ENCODE measurements at places on chromosomes 16 and 17.

DNA sequence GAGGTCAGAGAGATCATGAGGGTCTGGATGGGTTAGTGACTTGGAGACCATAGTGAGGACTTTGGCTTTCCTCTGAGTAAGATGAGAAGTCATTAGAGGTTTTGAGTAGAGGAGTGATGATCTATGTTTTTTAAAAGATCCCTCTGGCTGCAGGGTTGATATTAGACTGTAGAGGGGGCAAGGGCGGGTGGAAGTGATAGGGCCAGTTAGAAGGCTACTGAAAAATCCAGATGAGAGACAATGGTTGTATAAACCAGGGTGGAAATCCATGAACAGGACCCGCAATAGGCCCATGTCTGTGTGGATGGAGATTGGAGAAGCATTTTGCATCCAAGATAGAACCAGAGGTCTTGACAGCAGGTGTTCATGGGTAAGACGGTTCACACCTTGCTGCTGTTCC, 9.8 kb downstream of the ITGAL start:
- DNase-seq = no peak

DNA sequence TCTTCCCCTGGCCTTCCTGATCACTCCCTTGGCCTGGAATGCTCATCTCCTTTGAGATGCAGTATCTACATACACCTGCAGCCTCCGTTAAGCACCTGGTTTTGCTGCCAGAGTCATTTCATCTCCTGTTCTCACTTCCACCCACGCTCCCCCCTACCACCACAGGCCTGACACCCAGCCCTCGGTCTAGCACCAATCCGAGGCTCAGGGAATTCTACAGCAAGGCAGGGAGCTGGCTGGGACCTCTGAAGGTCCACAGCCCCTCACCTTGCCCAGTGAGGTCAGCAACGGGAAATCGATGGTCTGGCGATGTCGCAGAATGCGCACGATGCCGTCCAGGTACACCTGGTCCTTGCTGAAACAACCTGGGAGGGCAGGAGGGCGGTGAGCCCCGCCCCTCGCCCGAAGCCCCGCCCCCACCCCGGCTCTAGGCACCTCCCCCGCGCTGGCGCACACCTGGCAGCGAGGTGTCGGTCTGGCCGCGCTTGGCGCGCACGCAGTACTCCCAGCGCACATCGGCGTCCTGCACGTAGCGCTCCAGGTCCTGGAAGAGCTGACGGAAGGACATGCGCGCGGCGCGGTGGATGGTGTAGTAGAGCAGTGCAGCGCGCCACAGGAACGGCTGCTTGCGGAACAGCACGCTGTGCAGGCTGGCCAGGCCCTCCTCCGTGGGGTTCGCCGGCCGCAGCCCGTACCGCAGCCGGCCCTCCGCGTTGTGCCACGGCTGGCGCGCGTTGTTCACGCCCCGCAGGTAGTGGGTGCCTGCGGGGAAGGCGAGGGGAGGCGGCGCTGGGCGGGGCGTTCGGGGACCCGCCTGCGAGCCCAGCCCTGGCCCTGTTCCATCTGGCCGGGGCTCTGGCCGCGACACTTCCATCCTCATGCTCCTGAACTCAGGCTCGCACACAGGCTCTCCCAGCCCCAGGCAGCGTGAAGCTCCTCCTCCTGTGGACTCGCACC, 5.7 kb downstream of the MATCAP1 start:
- DNase-seq = no peak

DNA sequence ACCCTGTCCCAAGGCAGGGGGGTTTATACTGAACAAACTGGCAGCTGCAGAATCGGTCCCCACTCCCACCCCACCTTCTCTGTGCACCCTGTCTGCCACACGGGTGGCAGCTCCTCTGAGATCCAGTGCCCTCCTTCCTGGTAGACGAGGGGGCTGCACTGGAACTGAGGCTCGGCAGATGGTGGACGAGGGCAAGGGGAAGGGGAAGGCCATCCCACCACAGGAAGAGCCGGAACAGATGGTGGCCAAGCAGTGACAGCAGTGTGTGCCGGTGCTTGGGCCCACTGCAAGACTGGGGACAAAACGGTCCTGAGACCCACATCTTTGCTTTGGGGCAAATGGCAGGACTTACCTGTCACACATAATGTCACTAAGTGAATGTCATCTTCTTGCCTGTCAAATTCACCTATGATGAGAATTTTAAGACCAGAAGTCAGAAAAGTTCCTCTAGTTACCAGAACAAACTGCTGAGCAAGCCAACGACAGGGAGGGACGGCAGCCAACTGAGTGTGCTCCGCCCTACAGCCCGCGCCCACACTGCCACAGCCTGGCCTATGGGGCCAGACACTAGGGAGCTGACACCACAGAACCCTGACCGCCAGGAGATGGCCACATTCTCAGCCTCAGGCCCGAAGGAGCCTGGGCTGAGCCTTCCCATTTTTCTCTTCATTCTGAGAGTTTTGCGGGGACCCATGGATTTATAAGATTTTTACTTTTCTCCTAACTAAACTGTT, 14.4 kb downstream of the NTAN1 start:
- peak; percentile 72 for DNase-seq

- DNase-seq = no peak
Measured at GRCh38 chr16:11473728-11474127, 113.0 kb downstream of the LITAF start.

GRCh38 chr17:74245145-74245831, 28.7 kb upstream of the DNAI2 start:
- DNase-seq = no peak

DNA sequence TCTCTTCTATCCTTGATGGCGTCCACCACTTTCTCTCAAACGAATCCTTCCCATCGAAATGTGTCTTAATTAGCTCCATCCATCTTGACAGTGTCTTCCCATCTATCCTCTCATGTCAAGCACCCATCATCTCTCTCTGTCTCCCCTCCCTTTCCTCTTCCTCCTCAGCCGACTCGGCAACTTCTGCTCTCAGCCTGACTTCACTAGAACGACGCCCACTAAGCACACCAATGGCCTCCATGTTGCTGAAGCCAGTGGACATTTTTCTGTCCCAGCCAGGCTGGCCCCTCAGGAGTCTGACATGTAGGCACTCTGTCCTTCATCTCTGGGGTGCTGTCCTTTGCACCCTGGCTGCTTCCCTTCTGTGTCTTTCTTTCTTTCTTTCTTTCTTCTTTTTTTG, 2.5 kb upstream of the SPATA20 start:
- no peak for DNase-seq

All from NCI-H82 (cell line).